ENCODE measurements at places on chromosomes 1 and 21.

DNA sequence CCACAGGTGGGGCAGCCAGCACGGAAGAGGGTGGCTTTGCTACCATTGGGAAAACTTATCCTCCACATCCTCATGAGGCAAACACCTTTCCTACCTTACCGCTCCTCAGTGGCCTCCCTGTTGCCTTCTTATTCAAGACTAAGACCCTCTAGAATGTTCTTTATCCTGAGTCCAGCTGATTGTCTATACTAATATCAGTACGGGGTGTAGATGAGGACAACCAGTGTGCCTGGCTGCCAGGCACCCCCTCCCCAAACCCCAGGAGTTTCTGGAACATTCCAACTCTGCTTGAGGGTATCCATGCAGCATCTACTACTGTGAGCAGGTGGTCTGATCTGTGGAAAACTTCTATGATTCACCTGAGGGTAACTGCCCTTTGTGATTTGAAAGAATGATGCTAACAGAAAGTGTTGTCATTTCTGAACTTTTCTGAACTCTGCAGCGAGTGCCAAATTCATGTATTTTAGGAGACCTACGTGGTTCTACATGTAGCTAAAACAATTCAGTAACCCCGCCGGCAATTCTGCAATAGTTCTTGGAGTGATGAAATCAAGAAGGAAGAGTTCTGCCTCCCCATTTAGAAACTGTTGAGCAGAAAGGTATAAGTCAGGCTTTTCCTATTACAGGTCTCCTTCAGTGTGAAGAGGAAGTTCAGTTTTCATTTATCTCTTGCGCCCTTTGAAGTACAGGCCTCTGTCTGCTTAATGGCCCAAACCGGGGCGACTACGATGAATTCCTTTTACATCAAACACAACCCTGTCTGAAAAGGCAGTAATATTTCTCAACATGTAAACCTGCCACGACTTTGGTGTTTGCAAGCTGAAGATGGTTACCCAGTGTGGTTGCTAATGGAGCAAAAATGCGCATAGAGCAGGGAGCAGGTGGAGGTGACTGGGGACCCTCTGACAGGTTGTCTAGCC, 80.4 kb downstream of the RUNX1 start:
- DNase-seq = no peak

- DNase-seq = no peak
These were observed 167.7 kb downstream of the ZSCAN20 start for GRCh38 chr1:33640114-33640660.

DNA sequence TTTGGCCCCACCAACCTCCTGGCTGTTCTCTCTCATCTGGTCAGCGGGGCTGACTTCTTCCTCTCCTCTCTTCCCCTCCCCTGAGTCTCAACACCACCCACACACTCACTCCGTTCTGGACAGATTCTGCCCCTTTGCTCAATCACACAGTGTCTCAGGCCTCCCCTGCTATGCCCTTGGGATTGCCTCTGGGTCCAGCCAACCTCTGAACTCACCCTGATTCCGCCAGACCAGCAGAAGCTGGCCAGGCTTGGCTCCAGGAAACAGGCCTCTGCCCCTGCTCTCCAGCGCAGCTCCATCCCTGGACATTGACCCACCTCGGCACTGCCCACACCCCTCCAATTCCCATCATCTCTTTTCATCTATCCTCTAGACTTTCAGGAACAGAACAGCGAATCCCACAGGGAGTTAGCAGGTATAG, 22.1 kb downstream of the AHDC1 start:
- no peak for DNase-seq

DNA sequence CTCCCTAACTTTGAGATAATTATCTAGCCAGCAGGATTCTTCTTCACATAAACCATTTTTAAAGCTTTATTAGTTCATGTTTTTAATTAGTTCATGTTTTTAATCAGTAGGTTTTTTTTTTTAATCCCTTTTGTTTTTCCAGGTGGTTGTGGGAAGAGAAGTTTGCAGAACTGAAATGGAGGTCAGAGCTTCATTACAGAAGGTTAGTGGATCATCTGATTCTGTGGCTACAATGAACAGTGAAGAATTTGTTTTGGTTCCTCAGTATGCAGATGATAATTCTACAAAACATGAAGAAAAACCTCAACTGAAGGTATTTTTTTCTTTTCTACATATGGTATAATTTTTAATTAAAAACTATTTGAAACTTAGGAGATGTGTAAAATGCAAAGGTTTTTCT, 59.7 kb downstream of the RABGAP1L start:
- DNase-seq = no peak

- DNase-seq = no peak
These were observed 1.3 kb upstream of the ZBTB7B start for GRCh38 chr1:155001425-155001674.

GRCh38 chr21:43312011-43312410, 114.9 kb downstream of the SIK1 start:
- no peak for DNase-seq

DNA sequence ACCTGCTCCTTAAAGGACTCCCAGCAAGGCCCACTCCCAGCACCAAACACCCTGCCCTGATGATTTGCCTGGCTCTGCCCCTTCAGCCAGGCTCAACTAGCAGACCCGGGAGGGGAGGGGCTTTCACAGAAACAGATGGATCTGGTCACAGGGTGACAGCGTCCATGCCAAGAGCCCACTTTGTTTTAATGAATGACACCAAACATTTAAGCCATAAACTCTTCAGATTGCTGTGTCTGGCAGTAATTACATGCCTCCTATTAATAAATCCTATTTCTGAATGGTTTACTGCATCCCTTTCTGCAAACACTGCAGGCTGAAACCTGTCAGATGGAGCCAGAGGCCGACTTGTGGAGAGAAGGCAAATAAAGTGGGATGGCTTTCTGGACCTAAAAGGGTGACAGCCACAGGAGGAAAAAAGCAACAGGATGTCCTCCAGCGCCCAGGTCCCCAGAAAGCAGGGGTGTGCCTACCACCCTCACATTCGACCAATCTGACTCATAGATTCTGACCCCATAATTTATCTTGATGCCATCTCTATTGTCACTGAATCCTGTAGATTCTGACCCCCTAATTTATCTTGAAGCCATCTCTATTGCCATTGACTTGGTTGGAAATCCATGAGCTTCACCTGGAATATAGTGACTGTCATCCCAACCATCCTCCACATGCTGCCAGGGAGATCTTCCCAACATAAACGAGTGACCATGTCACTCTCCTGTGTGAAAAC, 200.9 kb downstream of the PLPP3 start:
- no peak for DNase-seq

- DNase-seq = no peak
These were observed 66.9 kb downstream of the HSD3B1 start for GRCh38 chr1:119573886-119574285.

GRCh38 chr1:8437347-8437746, 119.4 kb downstream of the SLC45A1 start:
- DNase-seq = no peak

- DNase-seq = no peak
These were observed 16.4 kb downstream of the ZBTB21 start for GRCh38 chr21:41993744-41994143.

- no peak for DNase-seq
These were observed 442.7 kb downstream of the PTBP2 start for GRCh38 chr1:97164276-97164639.

DNA sequence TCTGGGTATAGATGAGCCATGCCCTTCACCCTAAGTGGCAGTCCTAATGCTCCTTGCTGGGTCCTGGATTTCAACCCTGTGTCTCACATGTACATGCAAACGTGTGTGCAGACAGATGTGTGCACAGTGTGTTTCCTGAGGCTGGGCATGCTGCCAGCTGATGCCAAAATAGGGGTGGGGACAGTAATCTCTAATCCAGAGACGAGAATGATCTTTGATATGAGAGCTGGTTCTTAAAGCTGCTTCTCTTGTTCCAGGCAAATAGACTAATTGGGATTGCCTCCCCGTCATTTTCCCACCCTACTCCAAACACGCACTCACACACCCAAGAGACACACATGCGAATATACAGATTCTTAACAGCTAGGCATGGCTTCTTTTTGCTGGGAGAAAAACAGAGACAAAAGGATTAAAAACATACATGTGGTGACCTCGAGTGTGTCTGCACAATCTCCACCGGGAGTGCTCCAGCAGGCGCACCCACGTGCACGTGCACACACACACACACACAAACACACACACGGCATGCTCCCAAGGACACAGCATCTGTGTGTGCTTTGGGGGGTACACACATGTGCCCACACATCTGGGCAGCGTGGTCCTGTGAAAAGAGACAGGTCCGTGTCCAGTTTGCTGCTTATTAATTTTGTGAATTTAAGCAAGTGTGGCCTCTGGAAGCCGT, 102.1 kb upstream of the ZBTB40 start:
- DNase-seq = no peak

- no peak for DNase-seq
These were observed 42.8 kb upstream of the PADI1 start for GRCh38 chr1:17161926-17162800.

DNA sequence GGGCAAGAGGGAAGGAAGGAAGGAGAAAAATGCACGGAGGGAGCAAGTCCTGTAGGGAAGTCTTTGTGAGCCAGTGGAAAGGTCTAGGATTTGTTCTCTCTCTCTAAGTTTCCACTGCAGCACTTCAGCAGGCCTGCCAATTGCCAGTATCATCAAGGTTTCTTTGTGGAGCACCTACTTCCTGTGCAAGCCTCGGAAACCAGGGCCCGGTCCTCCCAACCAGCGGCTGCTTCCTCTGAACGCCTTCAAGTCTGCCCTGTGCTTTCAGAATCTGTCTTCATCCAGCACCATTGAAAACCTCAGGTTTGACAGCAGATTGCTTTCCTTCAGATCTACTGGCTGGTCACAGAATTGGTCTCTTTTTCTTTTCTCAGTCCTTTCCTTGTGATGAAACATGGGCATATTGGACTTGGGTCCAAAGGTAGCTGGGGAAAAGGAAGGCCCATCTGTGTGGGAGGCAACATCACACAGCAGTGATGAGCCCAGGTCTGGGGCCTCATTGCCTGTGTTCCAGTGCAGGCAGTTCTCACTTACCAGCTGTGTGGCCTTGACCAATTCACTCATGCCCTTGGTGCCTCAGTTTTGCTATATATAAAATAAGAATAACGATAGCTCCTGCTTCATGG, 144.5 kb downstream of the SEC16B start:
- DNase-seq = no peak

- no peak for DNase-seq
These were observed 86.1 kb upstream of the ZNF326 start for GRCh38 chr1:89908672-89909436.

GRCh38 chr1:41733021-41733420, 185.7 kb downstream of the HIVEP3 start:
- DNase-seq = no peak

DNA sequence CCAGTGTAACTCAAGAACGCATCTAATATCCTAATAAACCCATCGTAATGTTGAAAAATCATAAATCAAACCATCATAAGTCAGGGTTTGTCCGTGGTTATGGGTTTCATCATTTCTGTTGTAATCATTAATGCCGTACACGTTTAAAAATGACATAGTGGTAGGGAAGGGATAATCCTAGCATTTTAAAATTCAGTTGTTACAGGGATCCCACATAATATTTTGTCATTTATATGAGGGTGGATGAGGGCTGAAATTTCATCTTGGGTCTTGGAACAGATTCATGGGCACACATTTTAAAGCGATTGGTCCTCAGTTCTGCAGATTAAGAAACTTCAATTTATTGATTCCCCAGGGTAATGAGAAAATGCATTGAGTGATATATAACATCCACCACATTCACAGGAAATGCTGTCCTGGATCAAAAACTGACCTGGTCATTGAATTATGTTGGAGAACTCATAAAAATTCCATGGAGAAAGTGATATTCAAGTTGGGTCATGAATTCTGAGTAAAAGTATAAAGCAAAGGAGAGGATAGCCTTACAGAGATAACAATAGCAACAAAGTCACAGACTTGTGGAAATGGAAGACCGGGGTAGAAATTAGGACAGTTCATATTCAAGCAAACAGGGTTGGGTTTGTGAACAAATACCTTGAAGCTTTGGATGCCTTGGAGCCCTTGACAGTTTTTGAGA, 1527.3 kb upstream of the TPTE start:
- DNase-seq = no peak

DNA sequence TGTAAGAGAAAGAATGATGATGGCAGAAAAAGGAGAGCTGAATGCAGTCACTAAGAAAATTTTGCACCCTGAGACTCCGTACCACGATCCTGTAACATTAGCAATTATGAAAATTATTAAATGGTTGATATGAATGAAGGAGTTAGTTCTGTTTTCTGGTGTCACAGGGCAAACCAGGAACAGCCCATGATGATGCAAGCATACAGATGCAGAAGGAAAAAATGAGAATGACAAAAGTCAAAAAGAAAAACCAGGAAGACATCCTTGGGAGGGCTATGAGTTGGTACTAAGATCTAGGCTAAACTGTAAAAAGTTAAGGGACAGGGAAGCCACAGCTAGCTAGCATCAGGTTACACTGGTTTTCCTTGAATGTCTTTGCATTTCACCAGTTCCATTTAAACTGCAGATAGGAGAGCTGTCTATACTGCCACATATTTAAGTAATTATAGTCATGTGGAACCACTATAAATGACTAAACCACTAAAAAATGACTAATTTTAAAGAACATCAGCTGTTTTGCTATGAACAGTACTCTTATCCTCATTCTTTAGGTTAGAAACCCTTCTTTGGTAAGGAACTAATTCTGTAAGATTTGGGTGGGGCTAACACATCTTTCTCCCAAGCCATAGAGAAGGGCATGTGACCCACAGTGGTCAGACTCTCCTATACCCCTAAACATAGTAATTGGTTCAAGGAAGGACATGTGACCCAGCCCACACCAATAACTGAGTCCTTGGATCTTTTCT, 11.4 kb downstream of the DOCK7 start:
- DNase-seq = no peak

GRCh38 chr1:106619827-106620134, 436.7 kb upstream of the PRMT6 start:
- DNase-seq = no peak

DNA sequence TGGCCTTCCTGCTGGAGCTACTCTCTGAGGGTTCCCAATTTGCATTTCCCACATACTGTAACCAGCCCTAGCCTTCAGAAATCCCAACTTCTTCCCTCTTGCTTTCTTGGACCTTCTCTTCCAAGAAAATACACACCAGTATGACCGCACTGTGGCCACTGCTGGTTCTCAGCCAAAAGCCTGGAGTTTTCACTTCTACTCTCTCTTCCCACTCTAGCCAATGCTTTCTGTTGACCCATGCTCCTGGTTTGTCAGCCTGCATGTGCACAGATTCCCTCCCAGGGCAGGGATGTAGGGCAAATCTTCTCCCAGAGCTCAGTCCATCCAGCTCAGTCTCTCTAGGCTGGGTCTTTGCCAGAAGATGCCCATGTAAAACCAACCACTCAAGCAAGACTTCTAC, 664 bp downstream of the SLAMF1 start:
- DNase-seq = no peak

DNA sequence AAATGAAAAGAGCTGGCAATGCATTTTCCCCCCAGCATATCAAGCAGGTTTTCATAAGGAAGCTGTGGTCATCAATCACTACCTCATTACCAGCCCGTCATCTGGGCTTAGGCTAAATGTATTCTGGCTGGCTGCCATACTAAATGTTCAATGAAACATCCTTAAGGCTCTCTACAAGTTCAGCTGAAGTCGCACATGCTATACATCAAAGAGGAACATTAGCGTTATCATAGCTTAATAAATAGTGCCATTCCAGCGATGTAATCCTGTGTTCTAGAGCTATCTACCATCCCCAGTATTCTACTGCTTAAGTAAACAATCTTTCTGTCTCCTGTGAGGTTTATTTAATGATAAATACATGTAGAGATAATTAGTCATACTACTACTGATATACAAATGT, 288.8 kb downstream of the DPYD start:
- DNase-seq = no peak

Data from occipital lobe (tissue), 3 donors.